ENCODE measurements at places on chromosomes 3 and 15.

DNA sequence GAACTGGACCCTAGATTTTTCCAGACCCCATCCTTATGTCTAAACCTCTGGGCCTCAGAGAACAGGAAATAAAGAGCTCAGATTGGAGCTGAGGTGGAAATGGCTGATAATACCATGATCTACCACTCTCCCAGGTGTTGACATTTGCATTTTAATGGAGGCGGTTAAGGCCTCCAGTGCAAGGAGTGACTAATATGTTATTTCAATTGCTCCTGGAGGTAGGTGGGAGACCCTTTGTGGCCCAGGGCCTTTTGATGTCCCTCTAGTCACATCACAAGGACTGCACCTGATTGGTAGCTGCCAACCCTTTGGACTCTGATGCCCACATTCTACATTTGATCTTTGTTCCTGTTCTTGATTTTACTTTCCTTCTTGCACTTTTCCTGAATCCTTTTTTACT lies 9.0 kb upstream of the ADCY5 start:
- DNase-seq = no peak

DNA sequence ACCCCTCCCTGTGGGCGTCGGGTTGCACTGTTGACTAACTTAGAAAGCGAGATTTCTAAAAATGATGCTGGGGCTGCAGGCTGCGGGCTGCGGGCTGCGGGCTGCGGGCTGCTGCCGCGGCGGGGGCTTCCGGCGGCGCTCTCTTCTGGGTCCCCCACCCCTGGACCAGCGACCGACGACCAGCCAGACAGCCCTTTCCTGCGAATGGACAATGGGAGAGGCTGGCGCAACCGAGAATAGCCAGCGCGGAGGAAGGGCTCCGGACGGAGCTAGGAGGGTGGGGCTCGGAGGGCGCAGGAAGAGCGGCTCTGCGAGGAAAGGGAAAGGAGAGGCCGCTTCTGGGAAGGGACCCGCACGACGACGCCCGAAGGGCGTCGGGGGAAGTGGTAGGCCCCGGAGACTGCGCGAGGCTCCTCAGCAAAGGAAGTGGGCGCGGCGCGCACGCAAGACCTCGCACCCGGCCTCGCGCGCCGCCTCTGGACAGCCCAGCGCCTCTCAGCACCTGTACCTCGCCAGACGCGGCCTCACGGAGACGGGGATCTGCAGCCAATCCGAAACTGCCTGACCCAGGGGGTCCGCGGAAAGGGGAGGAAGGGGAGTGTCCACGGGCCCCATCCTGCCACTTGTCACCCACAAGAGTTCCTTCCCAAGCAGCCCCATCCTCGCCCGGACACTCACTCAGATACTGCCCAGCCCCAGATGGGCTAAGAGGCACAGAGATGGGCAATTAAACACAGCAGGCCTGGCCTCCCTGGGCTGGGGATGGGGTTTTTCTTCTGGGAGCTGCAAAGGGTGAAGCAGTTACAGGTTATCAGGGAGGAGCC lies 70.7 kb downstream of the SLC12A8 start:
- peak; percentile 80 for DNase-seq

- no peak for DNase-seq
These were observed 124.3 kb downstream of the MYLK start for GRCh38 chr3:123759871-123760270.

GRCh38 chr3:107414325-107414964 lies 37.2 kb downstream of the CCDC54 start:
- no peak for DNase-seq

DNA sequence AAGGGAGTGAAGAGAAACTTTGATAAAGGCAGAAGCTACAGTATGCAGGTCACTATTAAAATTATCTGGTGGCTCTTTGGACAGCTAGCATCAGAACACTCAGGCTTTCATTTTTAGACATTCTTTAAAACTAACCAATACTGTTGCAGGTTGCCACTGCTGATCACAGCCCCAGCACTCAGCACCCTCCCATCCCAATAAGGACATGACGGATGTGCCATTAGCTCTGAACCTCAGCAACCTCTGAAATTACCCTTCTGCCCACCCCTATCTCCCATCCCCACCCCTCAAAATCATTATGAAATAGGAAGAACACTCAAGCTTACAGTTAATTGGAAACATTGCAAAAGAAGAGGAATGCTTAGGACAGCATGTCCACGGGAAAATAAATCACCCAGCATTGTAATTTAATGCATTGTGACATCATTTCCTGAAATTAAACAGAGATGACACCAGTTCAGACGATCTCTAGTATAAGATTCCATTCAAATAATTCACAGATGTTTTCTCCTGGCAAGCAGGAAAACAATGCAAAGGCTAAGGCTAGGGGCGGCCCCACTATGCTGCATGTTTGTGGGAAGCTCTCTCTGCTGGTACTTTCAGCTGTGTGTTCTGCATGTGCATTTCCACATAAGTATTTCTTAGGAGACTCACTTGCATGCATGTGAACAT lies 71.6 kb downstream of the MEIS2 start:
- no peak for DNase-seq

- no peak for DNase-seq
These were observed 37.1 kb upstream of the ARNT2 start for GRCh38 chr15:80367094-80367493.

- DNase-seq = no peak
These were observed 19.5 kb upstream of the MUC20 start for GRCh38 chr3:195701042-195701915.

GRCh38 chr3:14373753-14374376 lies 28.5 kb upstream of the SLC6A6 start:
- no peak for DNase-seq

- DNase-seq = no peak
These were observed 1271.0 kb downstream of the NSUN3 start for GRCh38 chr3:95333826-95334225.

- DNase-seq = peak; percentile 54
These were observed 534.6 kb upstream of the ATP11B start for GRCh38 chr3:182258538-182259177.

Measured in hepatocyte (in vitro differentiated cells).